ENCODE measurements at places on chromosomes 12 and 14. TPM values are rescaled to one million over a fixed set of nuclear protein-coding genes. Genes with fewer than 3 reads are reported as not detected.

Gene PTPN21
- not detected for total RNA-seq

Gene GALNT4
- 19.9 TPM for total RNA-seq

Gene KLRF2
- total RNA-seq = not detected

Gene SMCO2
- total RNA-seq = not detected

Gene FOXN4
- total RNA-seq = not detected

Gene EPYC
- not detected for total RNA-seq

Gene SPRING1
- total RNA-seq = 30.4 TPM

Gene ZC2HC1C
- total RNA-seq = 0.55 TPM

Gene CCDC60
- total RNA-seq = not detected

Gene ALDH1L2
- not detected for total RNA-seq

Gene SIRT4
- 2.1 TPM for total RNA-seq

Gene NACA
- 695 TPM for total RNA-seq

DNA sequence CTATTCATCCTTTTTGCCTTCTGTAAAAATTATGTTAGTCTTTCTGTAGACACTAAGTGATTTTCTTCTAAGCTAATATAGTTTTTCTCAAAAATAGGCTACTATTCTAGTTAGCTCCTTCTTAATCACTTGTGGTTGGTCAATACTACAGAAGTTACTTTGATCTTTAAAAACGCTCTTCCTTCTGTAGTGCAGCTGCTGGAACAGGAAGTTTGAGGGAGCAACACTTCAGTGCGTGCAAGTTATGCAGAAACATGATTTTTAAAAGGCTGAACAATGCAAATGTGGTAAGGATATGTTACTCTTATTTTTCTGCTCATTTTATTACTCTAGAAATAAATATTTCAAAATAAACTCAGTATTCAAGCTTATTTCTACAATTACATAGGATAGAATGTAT is 11.1 kb upstream of the RERGL start:
- no peak for DNase-seq

GRCh38 chr14:36515105-36515593 is 4.9 kb downstream of the NKX2-1 start:
- DNase-seq = no peak

DNA sequence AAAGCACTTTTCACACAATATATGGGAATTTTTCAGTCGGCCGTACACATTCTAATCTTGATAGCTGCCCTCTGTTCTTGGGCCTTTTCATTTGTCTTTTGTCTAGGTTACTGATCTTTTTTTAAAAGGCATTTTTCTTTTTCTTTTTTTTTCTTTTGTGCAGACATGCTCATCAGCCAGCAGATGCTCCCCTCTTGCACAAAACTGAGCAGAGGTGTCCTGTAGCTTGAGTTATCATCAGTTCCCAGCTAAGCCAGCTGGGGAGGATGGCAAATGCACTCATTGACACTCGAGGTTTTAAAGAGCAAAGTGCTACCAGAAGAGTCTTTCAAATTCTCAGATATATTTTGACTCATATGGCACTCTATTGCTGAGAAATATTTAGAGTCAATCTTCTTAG is 913.9 kb upstream of the SEL1L start:
- no peak for DNase-seq

DNA sequence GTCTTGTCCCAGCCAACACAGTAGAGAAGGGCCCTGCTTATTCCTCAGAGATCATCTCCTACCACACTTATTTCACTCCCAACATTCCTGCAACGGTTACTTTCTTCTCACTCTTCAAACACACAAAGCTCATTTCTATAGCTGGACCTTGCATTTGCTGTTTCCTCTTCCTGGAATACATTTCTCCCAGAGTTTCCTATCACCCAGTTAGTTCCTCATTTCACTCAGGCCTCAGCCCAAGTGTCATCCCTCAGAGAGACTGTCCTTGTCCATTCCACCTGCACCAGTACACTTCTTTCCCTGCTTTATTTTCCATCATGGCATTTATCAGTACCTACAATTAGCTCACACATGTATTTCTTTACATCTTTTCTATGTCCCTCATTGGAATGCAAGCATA is 14.7 kb upstream of the STK38L start:
- DNase-seq = no peak

- no peak for DNase-seq
Observed at GRCh38 chr12:59010118-59010517, 89.8 kb upstream of the LRIG3 start.

DNA sequence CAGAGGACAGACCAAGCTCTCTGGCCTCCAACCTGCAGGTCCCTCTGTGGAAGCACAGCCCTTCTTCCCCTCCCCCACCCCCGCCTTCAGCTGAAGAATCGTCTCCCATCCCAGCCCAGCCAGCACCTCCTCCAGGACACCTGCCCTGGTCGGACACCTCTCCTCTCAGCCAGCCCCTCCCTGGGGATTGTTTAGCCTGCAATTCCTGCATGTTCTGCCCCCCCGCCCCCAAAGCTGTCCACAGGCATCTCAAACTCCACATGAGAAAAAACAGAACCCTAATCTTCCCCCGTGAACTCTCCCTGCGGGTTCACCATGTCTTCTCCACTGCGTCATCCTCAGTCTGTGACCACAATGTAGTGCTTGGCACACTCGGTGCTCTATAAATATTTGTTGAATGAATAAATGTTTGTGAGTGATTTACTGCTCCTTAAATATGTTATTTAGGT is 24.1 kb downstream of the PRIMA1 start:
- DNase-seq = no peak

DNA sequence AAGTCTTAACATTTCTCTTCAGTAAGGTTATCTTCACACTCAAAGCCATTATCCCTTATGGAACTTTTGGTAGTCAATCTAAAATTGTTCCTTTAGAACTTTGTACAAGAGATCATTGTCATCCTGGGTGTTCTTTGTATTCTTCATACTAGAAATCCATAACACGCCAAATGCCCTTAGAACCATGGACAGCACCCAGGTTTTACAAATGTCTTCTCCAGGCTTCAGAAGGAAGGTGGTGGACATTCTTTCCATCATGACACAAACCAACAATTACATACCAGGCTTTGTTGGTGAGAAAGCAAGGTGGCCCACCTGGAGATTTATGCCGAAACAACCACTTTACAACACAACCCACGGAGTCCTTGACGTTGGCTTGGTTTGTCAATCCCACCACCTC is 365.6 kb upstream of the TBX3 start:
- DNase-seq = no peak

DNA sequence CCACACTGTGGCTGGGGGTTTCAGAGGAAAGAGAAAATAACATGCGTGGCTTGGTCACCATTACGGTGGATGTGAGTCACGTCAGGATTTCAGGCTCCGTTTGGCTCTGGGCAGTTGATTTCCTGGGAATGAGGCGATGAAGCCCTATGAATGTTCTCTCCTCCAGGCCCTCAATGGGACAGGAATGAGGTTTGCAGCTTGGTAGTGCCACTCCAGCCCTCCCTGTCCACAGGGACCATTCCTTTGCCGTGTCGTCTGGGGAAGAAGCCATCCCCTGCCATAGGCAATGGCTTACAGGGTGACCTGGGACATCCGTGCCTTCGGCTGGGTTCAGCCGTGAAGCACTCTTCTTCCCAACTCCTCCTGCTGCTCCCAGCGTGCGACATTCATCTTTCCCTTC is 95.0 kb downstream of the FBXL14 start:
- DNase-seq = no peak

GRCh38 chr12:108811411-108812180 is 45.8 kb downstream of the SSH1 start:
- no peak for DNase-seq

GRCh38 chr14:46651526-46652144 is at the start of gene RPL10L:
RPL10L (minus strand) TSS chr14:46651781; CDS start chr14:46651736, 45 bp downstream.
- no peak for DNase-seq

- peak; percentile 14 for DNase-seq
Observed at GRCh38 chr14:21089271-21089670, 9.2 kb downstream of the ZNF219 start.

GRCh38 chr14:55026441-55026792 is 482 bp downstream of the WDHD1 start:
- no peak for DNase-seq

DNA sequence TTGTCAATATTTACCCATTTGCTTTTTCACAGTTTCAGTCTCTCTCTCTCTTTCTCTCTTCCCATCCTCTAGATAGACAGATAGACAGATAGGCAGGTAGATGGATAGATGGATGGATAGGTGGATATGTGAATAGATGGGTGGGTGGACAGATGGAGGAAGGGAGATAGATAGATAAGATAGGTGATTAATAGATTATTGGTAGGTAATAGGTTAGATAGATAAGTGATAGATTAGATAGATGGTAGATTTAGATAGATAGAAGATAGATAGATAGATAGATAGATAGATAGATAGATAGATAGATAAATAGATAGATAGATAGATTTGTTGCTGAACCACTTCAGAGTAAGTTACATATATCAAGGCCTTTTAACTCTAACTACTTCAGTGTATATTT is 148.2 kb downstream of the SLC15A4 start:
- DNase-seq = no peak

GRCh38 chr12:91975891-91976290 is 169.8 kb downstream of the BTG1 start:
- DNase-seq = no peak

GRCh38 chr12:52539083-52539820 is 13.7 kb downstream of the KRT71 start:
- DNase-seq = no peak

DNA sequence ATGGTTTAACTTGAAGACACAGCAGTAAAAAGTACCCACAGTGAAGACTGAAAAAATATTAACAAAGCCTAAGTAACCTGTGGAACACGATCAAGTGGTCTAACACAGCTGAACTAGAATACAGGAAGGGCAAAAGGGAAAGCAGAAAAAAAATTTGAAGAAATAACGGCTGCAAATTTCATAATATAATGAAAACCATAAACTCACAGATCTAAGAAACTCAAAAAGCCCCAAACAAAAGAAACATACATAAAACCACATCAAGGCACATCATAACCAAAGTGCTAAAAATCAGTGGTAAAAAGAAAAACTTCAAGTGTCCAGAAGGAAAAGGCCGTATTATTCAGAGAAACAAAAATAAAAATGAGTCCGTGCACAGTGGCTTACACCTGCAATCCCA is 30.9 kb downstream of the SPPL3 start:
- no peak for DNase-seq

DNA sequence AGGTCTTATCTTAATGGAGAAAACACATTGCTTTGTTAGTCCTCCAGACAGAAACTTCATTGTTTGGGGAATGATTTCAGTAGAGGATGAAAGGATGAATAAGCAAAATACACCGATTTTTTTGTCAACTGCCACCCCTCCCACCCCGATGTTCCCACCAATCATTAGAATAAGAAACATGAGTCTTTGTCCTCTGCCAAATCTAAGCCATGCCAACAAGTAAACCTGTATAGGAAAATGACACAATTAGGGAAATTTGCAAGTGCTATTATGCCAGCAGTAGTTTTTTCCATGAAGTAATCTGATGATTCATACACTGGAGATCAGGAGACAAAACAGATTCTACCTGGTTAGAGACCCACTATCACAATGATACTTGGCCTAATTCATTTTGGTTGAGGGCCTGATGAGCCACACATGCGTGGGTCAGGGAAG is 35.9 kb downstream of the FLRT2 start:
- DNase-seq = no peak

GRCh38 chr14:89444516-89445125 is 27.6 kb upstream of the FOXN3 start:
- no peak for DNase-seq

DNA sequence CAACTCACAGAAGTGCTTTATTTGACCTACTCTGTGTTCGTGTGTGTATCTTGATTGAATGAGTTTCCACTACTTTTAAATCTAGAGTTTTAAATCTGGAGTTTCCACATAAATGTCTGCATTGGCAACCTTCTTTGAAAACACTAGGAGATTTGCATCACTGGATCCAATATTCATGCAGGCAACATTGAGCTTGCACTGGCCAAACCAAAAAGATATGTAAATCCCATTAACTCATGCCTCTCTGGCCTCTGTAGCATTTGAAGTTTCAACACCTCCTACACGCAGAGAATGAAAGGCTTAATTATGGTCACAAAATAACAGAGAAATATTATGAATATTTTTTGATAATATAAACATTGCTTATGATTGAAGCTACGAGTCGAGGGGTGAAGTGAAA is 178.6 kb downstream of the DUSP6 start:
- DNase-seq = no peak

DNA sequence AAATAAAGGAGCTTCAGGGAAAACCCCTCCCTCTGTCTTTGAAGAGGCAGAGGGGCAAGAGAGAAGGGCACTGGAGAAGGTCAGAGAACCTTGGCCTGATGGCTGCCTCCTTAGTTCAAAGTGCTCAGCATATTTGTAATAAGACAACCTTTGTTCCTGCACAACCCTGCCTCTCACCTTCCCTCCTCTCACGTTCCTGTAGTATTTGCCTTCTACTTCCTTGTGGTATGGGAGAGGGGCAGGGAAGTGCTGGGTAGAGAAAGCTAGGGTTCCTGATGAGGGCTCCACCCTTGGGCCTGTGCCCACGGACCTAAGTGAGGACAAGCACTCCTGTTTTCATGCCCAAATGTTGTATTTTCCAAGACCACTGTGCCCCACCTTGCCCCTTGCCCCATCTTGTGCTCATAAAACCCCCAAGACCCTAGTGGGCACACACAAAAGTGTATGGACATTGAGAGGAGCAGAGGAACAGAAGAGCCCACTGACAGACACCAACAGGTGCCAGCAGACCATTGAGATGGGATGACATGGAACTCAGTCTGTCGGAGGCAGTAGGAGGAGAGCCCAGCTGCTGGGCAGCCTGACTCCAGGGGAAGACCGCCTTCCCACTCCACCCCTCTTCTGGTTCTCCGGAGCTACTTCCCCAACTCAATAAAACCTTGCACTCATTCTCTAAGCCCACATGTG is 261.5 kb upstream of the CCDC196 start:
- DNase-seq = no peak

- DNase-seq = peak; percentile 23
Observed at GRCh38 chr12:11171969-11172675, 1.1 kb downstream of the SMIM10L1 start.

DNA sequence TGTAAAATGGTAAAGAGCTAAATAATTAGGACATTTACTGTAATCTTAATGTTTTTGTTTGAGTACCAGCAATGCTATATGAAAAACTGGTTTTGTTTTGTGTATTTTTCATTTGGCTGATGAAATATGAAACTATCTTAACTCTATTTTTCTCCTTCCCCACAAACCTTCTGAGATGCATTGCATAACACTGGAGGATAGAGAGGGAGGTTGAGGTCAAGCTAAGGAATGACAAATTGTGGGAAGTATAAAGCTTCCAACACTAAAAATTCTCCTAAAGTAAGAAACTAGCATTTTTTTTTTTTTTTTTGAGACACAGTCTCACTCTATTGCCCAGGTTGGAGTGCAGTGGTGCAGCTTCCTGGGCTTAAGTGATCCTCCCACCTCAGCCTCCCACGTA is 31.5 kb upstream of the SRP54 start:
- no peak for DNase-seq

DNA sequence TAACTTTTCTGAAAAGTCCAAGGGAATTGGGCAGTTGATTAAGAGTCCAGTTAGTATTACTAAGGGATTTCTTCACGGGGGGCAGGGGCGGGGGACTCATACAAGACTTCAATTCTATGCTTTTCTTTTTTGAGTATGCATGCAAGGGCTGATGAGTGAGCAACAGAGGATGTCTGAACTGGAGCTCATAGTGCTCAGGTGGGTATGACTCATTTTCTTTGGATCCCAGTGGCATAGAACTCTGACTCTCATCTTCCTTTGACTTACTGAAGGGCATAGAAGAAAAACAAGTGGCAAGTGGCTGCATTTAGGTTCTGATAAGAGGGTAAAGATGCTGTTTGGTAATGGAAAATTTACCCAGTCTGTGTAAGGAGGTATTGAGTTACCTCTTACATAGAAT is 749.2 kb downstream of the NOVA1 start:
- DNase-seq = no peak

All from natural killer cell (primary cell).